ENCODE measurements at places on chromosomes 7 and 10.

DNA sequence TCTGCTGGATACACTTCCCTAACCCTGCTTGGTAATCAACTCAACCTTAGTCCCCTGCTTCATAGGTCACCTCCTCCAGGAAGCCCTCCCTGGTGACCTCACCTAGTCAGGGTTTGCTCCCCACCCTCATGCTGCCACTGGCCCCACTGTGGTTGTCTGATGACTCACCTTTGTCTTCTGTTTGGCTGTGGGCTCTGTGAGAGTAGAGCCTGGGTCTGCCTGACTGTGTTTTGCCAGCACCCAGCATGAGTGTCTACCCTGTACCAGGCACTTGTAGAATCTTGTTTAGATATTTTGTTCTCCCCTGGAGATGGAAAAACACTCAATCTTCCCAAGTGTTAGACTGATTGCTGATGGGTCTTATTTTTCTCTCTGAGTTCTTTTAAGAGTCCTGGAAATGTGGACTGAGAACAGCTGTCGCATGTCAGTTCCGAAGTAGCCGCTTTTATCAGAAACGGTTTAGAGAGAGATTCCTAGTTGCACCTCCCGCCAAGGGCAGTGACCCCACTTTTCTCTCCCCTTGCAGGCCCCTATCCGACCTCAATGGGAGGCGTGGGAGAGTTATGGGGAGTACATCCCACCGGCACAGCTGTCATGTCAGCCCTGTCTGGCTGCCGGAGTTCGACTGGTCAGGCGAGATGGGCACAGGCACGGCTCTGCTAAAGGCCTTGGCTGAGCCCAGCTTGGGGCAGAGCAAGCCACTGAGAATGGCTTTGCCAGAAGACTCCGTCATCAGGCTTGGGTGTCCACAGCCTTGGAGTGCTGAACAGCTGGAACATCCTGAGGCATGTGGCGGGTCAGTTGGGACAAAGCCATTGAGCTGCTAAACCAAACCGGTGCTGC is 134.3 kb downstream of the GRK5 start:
- DNase-seq, result no peak

DNA sequence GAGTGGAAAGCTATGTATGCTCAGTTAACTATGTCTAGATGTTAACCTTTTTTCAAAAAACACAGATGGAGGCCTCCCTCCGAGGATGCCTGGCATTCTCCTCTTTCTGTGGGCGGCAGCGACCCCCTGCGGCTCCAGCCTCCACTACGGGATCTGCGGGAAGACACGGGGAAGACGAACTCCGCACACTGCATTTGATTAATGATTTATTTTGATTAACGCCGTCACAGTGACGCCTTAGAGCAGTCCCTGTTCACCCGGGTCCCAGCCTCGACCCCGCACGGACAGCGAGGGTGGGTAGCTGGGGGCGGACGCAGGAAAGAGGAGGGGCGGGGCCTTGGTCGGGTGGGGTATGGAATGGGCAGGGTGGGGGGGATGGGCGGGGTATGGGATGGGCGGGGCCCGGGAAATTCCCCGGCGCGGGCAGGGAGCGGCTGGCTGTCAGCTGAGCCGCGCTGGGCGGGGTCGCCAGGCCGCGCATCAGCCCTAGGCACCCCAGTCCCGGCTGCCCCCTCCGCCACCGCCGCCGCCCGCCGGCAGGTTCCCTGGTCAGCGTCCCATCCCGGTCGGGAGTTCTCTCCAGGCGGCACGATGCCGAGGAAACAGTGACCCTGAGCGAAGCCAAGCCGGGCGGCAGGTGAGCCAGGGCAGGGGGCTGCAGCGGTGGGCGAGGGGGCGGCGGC is at the start of gene OPTN:
Gene OPTN, plus strand, starts transcription at position 498 of the 683 bp plus-strand sequence. CDS start 8,960 bp downstream, outside the sequence.
- peak; percentile 60 for DNase-seq

DNA sequence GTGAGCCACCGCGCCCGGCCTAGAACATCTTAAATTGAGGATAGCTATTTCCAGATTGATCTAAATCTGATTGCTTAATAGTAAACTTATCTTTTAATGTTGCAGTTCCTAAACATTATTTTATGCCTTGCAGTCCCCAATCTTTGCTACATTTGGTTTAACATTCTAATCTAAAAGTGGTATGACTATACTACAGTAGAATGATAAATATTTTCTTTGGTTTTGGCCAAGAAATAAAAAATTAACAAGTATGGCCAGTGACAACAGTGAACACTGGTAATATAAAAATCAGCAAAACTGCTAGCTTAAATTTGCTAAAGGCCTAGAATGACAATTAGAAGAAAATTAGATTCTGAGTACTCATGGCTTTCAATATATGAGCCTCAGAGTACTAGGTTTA is 73.5 kb downstream of the CDK6 start:
- DNase-seq, result no peak

- no peak for DNase-seq
These were observed 501.7 kb downstream of the PARD3 start for GRCh38 chr10:34313353-34313752.

DNA sequence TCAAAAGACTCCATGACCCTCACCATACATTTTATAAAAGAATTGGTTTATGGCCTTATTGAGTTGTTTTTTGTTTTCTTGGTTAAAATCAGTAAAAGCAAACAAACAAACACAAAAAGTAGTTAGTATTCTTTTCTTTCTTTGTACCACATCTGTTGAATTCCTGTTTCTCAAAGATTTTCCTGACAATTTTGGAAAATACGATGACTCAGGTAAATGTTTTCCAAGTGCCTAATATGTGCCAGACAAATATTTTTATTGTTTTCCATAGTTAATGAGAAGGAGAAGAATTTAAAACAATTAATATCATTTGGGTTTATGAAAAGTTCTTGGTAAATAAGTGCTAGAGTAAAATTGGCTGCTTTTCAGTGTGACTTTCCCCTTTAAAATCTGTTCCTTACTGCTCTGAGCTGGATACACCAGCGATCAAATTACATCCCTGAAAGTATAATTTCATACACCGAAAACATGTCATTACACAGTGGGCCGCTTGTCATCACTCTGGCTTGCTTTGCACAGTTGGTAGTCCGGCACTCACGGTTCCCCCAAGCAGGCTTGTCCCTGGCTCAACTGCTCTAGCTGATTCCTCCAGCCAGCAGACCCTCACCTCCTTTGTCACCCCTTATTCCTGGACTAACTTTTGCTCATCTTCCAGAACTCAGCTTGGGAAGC is 80.5 kb downstream of the TBXAS1 start:
- DNase-seq, result no peak

DNA sequence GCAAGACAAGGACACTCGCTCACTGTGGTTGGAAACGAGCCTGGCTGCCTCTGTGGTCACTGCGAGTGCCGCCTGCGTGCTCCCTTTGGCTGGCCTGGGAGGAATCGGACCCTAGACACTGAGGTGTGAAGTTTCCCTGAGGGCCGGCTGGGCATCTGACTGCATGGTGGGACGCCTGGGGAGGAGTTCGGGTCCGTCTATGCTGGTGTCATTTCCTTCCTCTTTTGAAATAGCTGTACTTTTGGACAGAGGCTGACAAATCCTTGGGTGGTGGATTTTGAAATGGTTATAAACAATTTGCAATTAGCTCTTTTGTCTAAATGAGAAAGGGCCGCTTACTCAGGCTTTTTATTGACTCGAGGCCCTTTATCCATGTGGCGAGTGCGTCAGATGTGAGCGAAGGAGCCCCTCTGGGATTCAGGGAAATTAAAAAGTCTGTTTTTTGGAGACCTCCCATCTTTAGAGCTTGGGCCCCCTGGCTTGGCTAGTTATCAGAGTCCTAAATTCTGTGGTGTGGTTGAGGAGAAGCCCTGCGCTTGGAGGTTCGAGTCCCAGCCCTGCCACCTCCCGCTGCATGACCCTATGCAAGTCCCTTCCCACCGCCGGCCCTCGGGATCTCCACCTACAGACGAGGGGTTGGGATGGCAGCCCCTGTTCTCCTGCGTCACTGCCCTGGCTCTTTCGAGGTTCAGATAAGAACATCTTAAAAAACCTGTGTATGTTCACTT is 147.1 kb downstream of the RGS10 start:
- DNase-seq, result no peak

DNA sequence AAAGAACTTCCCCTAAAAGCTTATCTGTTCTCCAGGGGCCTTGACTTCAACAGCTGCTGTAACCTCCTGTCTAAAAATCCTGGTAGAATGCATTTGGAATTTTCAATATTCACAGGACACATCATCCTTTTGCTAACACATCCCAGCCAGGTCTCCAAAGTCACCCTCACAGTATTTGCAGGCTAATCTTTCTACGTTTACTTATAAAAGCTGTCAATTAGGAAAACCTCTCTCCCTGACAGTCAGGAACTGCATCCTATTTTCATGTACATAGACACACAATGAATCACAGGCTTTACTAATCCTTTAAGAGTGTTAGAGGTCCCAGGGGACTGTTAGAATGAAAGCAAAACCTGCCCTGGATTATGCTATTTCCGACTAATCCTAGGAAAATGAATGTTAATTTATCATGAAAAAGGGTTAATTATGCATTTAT is 102.2 kb downstream of the GFRA1 start:
- DNase-seq, result peak; percentile 64

GRCh38 chr7:137925754-137926153 is 76.1 kb downstream of the CREB3L2 start:
- no peak for DNase-seq

- no peak for DNase-seq
These were observed 108.8 kb upstream of the EEPD1 start for GRCh38 chr7:36044101-36044892.

DNA sequence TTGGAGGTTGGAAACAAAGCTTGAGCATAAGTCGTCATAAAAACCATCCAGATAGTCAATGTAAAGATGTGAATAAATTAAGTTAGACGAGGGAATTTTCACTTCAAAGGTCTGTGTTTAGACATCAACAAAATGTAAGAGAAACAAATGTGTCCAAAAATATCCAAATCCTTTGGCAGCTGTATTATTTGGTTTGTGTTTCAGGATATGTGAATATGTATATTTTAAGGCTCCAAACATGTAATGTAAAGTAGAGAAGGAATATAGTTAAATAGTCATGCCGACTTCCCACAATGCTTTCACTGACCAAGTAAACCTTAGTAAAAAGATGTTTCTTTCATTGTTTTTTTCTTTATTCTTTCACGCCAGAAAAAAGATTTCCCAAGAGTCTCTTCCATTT is 604.9 kb upstream of the NRP1 start:
- no peak for DNase-seq

- DNase-seq, result no peak
These were observed 115.1 kb downstream of the PARD3 start for GRCh38 chr10:34699904-34700517.

GRCh38 chr10:43322769-43323168 is 48.7 kb upstream of the FXYD4 start:
- peak; percentile 28 for DNase-seq

DNA sequence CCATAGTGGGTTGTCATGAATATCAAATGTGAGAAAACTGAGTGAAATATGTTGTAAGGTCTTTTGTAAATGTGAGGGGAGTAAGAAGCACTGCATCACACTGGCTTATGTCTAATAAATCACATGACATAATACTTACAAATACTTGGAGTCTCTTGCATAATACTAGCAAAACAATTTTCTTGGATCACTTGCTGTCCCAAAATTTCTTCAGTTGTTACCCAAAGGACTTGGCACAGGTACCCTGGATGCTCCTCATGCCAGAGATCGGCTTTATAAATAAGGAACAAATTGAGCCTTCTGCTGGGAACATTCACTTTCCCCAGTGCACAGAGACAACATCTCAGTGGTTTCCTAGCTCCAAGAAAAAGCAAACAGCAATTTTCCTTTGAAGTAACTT is 5.0 kb upstream of the LRIT2 start:
- no peak for DNase-seq

DNA sequence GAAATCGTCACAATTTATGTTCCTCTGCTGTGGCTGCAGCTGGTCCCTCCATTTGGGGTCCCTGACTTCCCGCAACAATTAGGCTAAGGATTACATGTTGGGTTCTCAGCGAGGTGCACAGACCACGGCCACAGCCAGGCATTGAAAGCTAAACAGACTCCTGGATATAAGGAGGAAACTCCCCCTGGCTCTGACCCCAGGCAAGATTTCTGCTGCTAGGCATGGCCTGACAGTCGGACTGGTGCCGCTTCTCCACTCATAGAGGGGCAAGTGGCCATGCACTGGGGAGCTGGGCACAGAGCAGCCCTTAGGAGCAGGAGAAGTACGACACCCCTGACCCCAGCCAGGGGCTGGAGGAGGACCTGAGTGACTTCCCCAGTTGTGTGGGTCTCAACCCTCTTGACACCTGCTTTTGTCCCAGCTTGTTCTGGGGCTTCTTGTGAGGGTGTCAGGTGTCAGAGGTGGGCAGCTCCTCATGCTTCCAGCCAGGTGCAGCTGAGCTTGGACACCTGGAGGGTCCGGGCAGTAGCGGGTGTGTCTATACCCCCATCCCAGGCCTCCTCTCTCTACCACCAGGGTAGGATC is 38.3 kb downstream of the TSPAN15 start:
- DNase-seq, result no peak

GRCh38 chr10:10623958-10624566 is 393.6 kb upstream of the CELF2 start:
- DNase-seq, result no peak

GRCh38 chr10:71331736-71332135 is 12.7 kb downstream of the SLC29A3 start:
- no peak for DNase-seq

Data from amniotic stem cell (primary cell).